ENCODE measurements at places on chromosomes 16 and 17.

DNA sequence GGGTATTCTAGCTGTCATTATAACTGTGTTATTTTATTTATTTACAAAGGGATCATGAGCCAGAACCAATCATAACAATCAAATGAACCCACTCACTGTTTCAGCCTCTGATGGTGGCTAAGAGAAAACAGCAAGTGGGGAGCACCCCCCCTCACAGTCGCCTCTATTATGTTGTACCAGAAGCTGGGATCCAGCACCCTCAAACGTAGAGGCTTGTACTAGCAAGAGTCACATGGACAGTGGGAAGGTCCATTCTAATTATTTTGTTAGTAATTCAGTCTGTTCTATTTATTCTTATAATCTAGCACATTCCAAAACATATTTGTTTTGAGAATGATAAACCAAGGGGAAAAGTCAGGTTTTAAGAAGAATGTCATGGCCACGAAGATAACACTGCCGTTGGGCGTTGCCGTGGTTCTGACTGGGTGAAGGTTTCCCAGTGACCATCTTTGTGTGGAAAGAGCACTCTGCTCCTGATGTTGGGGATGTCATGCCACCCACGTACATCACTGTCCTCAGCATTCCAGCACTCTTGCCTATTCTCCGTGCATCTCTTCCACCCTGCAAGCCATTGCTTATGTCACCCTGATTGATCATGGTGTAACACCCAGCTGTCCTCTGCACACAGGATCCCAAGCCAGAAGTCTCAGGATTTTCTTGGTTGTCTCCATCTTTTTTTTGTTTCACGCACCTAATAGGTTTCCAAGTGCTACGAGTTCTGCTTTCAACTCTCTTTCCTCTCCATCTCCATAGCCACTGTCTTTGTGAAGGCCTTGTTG lies 205.8 kb downstream of the PRKCA start:
- no peak for DNase-seq

DNA sequence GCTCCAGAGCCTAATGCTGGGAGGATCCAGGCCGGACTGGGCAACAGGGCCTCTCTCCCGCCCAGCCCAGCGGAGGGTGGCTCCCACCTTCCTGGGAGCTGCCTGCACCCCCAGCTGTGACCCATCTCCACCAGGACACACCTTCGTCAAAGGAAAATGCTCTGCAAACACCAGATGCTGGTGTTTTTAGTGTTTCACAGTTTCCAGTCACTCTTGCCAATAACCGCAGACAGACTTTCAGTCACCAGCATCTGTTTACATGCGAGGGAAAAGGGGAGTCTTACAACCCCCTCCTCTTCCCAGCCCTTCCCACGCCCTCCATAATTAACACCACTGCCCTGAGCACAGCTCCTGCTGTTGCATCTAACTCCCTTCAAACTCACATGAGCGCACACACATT lies 25.3 kb downstream of the KLHDC4 start:
- DNase-seq, result no peak

GRCh38 chr16:86789621-86790051 lies 211.3 kb downstream of the FOXL1 start:
- no peak for DNase-seq

DNA sequence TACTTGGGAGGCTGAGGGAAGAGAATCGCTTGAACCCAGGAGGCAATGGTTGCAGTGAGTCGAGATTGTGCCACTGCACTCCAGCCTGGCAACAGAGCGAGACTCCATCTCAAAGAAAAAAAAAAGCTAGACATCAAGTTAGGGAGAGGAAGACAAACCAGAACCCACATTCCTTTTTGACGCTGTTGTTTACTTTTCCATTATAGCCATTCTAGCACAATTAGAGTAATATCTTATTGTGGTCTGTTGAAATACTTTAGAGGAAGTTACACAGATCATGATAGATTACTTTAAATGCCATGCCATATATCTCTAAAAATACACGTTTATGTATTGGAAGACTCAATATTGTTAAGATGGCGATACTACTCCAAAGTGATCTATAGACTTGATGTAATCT lies 16.5 kb upstream of the ABCC1 start:
- DNase-seq, result no peak

- DNase-seq, result no peak
These were observed 251.6 kb downstream of the GSG1L start for GRCh38 chr16:27811881-27812280.

- DNase-seq, result no peak
These were observed 83.5 kb upstream of the TNRC6A start for GRCh38 chr16:24645739-24646645.

DNA sequence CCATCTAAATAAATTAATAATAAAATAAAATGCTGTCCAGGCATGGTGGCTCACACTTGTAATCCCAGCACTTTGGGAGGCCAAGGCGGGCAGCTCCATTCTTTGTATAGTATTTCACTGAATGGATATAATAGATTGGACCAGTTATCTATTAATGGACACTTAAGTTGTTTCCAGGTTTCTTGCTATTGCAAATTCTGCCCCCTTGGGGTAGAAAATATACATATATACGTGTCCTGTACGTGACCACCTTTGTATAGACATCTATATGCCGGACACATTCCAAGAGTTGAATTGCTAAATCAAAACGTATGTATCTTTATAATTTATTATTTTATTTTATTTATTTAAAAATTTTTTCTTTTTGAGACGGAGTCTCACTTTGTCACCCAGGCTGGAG lies 3.9 kb upstream of the EXOC7 start:
- DNase-seq, result no peak

- no peak for DNase-seq
These were observed 179.3 kb upstream of the GOT2 start for GRCh38 chr16:58913456-58913855.

GRCh38 chr17:82788206-82789001 lies 36.5 kb downstream of the TBCD start:
- no peak for DNase-seq

- DNase-seq, result no peak
These were observed 53.7 kb downstream of the PLD6 start for GRCh38 chr17:17152385-17152784.

GRCh38 chr16:79871906-79872305 lies 271.4 kb upstream of the MAF start:
- DNase-seq, result no peak

DNA sequence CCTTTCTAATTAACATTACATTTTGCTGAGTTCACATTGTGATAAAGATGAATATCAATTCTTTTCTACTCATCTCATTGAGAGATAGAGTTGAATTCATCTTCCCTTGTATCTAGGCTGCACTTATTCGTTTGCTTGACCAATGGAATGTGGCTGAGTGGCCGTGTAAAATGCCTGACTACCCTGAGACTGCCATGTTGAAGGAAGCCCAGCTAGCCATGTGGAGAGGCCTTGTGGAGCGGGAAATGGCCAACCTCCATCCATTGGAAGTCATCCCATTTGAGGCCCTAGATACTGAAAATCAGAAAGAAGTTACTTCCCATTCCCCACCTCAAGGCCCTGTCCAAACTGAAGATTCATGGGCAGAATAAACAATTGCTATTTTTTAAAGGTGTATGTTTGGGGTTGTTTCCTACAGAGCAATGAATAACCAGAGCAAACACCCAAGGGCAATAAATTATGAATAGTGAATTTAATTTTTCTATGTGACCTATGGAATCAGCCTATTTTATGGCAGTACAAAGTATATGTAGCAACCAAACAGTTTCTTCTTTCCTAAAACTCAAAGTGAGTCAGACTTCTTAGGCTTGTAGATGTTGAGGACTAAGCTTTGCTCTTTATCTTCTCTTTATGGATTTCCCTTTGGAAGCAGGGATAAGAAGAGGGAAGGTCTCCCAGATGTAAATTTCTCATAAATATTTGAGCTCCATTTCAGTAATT lies 545.1 kb downstream of the MAF start:
- DNase-seq, result no peak
